ENCODE measurements at places on chromosomes 2 and 18.

- H3K4me3 ChIP-seq, result no peak overlapping the region
- H3K27me3 ChIP-seq, result no peaks in the 10 kb centered on the region
- no peak for DNase-seq
Observed at GRCh38 chr2:191888400-191889166, 41.7 kb upstream of the CAVIN2 start.

GRCh38 chr2:207905546-207905945 lies 119.8 kb downstream of the PLEKHM3 start:
- peaks cover 12% of the 10 kb centered on the region for H3K36me3 ChIP-seq
- H3K27me3 ChIP-seq, result no peaks in the 10 kb centered on the region
- no peak overlapping the region for H3K27ac ChIP-seq
- no peak overlapping the region for H3K4me3 ChIP-seq
- H3K4me1 ChIP-seq, result no peaks in the 10 kb centered on the region

DNA sequence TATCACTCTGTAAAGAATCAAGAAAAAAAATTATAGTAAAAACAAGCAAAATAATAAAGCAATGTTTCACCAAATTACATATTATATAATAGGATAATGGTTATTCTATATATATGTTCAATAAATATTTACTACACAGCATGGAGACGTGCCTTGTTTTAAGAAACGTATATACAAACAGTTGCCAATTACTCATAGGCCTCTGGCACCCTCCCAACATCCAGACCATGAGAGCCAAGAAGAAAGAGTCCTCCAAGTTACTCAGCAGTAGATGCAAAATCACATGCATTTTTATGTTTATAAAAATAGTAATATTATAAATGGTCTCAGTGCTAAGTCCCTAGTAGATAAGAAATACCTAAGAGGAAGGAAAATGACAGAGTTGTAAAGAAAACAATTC lies 64.8 kb downstream of the REV1 start:
- no peaks in the 10 kb centered on the region for H3K27me3 ChIP-seq
- H3K4me1 ChIP-seq, result no peaks in the 10 kb centered on the region
- no peak overlapping the region for H3K27ac ChIP-seq

DNA sequence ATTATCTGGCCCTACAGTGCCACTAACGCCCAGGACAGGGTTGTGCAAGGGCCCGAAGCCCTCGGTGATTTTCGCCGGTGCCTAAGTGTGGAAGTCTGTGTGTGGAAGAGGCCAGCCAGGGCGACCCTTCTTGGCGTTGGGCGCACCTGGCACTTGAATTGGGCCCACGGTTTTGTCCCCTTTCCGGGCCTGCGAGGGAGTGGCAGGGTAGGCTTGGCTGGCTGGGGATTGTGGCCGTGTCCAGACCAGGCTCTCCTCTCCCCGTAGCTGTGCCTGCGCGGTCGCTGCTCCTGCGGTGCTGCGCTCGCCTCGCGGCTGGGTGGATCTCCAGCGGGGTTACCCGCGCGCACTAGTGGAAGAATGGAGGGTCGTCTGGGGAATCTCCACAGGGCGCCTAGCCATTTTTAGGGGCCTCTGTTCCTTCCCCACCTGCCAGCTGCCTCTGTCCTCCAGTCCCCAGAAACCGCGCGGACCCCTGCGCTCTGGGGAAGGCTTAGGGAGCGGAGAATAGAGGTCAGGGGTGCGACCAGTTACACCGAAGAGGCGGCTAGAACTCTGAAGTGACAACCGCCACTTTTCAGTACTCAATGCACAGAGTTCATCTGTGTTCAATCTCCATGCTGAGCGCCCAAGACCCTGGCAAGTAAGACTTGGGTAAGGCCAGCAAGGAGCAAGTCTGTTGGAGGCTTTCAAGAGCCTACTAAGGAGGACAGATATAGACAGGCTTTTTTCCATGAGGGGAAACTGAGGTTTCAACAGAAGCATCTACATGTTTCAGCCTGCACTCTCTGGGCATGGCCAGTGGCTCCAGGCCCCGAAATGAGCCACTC lies 16.0 kb downstream of the EVX2 start:
- DNase-seq, result no peak
- H3K4me1 ChIP-seq, result no peaks in the 10 kb centered on the region
- H3K27ac ChIP-seq, result no peak overlapping the region

GRCh38 chr2:209451209-209451834 lies 27.5 kb downstream of the MAP2 start:
- no peak overlapping the region for H3K27ac ChIP-seq
- no peaks in the 10 kb centered on the region for H3K27me3 ChIP-seq
- no peak for DNase-seq
- no peaks in the 10 kb centered on the region for H3K4me1 ChIP-seq
- no peak overlapping the region for H3K4me3 ChIP-seq

GRCh38 chr2:55418072-55418471 lies 1.6 kb downstream of the CCDC88A start:
- H3K36me3 ChIP-seq, result no peaks in the 10 kb centered on the region
- H3K27me3 ChIP-seq, result no peaks in the 10 kb centered on the region
- no peak for DNase-seq
- peaks cover 22% of the 10 kb centered on the region for H3K4me1 ChIP-seq
- H3K27ac ChIP-seq, result no peak overlapping the region

DNA sequence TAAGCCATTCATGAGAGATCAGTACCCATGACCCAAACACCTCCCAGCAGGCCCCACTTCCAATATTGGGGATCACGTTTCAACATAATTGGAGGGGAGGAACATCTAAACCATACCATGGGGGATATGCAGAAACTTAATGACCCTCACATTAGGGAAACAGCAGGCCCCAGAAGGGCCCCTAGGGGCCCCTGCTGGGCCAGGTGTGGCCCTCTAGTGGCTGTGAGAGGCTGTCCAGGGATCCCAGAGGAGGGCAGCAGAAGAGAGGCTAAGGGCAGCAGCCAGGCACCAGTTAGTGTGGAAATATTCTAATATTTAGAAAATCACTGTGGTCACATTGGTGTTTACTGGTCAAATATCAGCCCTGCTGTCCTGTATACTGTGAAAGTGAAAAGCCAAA lies 49.3 kb upstream of the ANKRD44 start:
- H3K27me3 ChIP-seq, result no peaks in the 10 kb centered on the region
- no peak overlapping the region for H3K4me3 ChIP-seq
- no peaks in the 10 kb centered on the region for H3K4me1 ChIP-seq
- no peak overlapping the region for H3K27ac ChIP-seq
- no peak for DNase-seq
- no peaks in the 10 kb centered on the region for H3K36me3 ChIP-seq

DNA sequence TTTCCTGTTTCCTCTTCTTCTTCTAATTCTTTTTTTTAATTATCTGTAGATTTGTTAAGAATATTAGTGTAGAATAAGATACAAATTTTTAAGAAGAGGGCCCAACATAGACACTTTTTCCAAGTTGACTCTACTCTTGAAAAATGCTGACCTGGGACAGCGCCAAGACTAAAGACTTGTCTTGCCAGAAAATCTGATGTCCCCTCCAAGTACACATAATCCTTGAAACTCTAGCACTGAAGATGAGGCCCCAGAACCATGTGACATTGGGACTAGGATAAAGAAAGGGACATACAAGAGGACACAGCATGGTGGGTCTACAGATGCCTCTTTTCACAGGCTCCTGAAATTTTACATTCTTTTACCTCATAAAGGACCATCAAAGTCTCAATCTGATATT lies 271.6 kb upstream of the SESTD1 start:
- DNase-seq, result no peak
- H3K4me1 ChIP-seq, result no peaks in the 10 kb centered on the region
- no peak overlapping the region for H3K27ac ChIP-seq
- no peak overlapping the region for H3K4me3 ChIP-seq

- H3K27ac ChIP-seq, result peak overlapping the region; percentile 33
- H3K27me3 ChIP-seq, result no peaks in the 10 kb centered on the region
- no peaks in the 10 kb centered on the region for H3K36me3 ChIP-seq
- peaks cover 17% of the 10 kb centered on the region for H3K4me1 ChIP-seq
Observed at GRCh38 chr18:61992285-61992684, 99.5 kb upstream of the RNF152 start.

DNA sequence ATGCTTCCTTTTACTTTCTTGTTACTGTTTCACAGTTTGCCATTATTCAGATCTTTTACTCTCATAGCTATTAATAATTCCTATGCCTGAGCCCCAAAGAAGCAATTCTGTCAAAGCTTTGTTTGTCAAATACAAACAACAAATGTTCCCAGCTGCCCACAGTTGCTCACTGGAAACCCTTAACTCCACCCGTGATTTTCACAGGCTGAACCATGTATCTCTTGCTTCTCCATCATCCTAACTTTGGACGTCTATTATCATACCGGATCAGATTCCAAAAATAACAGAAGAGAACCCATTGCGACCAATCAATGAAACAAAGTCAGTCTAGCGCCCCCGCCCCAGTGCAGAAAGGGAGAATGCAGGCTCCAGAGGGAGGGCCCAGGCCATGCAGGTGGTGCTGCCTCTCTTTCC lies 24.2 kb downstream of the COLEC12 start:
- no peaks in the 10 kb centered on the region for H3K4me1 ChIP-seq
- no peaks in the 10 kb centered on the region for H3K27me3 ChIP-seq
- no peak for DNase-seq
- no peak overlapping the region for H3K4me3 ChIP-seq
- no peak overlapping the region for H3K27ac ChIP-seq
- H3K36me3 ChIP-seq, result no peaks in the 10 kb centered on the region

GRCh38 chr2:45390441-45390840 lies 220.6 kb downstream of the SRBD1 start:
- no peak for DNase-seq
- H3K4me1 ChIP-seq, result no peaks in the 10 kb centered on the region
- H3K4me3 ChIP-seq, result no peak overlapping the region
- H3K27me3 ChIP-seq, result no peaks in the 10 kb centered on the region

GRCh38 chr2:128217671-128218070 lies 101.0 kb downstream of the HS6ST1 start:
- no peak overlapping the region for H3K4me3 ChIP-seq
- no peaks in the 10 kb centered on the region for H3K36me3 ChIP-seq
- no peaks in the 10 kb centered on the region for H3K27me3 ChIP-seq
- DNase-seq, result no peak
- H3K4me1 ChIP-seq, result no peaks in the 10 kb centered on the region

- H3K27me3 ChIP-seq, result no peaks in the 10 kb centered on the region
- H3K27ac ChIP-seq, result no peak overlapping the region
- no peak overlapping the region for H3K4me3 ChIP-seq
- DNase-seq, result no peak
- no peaks in the 10 kb centered on the region for H3K36me3 ChIP-seq
- H3K4me1 ChIP-seq, result no peaks in the 10 kb centered on the region
Observed at GRCh38 chr18:68928762-68929675, 131.1 kb downstream of the CCDC102B start.

DNA sequence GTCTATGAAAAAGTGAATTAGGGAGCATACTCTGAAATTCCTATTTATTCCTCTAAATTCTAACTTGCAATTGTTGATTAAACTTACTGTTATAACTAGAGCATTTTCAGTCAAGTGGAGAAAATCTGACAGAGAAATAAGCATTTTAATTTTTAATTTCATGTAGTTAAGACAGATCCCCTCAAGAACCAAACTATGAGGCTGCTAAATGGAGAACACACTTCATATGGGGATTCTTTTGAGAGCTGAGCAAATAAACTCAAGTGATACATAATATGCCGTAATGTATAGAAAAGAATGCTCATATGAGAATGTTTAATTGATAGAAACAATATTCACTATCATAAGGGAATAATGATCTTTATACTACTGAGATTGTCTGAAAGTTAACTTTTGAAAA lies 340.8 kb downstream of the ERBB4 start:
- H3K4me1 ChIP-seq, result no peaks in the 10 kb centered on the region
- H3K4me3 ChIP-seq, result no peak overlapping the region
- no peaks in the 10 kb centered on the region for H3K36me3 ChIP-seq
- H3K27me3 ChIP-seq, result no peaks in the 10 kb centered on the region
- no peak overlapping the region for H3K27ac ChIP-seq

DNA sequence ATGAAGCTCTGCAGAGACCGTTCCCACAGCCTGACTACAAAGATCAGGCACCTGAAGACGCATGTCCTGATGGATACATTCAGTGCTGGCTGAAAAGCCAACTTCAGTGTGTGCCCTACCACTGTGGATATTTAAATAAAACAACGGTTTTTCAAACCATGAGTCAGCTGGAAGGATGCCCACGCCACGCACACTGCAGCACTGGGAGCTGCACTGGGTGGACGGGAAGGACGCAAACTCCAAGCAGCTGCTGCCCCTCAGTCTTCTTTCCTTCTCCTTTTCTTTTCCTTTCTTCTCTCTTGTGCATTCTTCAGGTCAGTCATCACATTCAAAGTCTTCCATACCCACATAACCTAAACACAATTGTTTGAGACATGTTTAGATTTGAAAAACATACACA lies 7.9 kb downstream of the TMEM18 start:
- no peak overlapping the region for H3K4me3 ChIP-seq
- peak; percentile 20 for DNase-seq
- peaks cover 39% of the 10 kb centered on the region for H3K36me3 ChIP-seq
- H3K27ac ChIP-seq, result no peak overlapping the region
- no peaks in the 10 kb centered on the region for H3K27me3 ChIP-seq

DNA sequence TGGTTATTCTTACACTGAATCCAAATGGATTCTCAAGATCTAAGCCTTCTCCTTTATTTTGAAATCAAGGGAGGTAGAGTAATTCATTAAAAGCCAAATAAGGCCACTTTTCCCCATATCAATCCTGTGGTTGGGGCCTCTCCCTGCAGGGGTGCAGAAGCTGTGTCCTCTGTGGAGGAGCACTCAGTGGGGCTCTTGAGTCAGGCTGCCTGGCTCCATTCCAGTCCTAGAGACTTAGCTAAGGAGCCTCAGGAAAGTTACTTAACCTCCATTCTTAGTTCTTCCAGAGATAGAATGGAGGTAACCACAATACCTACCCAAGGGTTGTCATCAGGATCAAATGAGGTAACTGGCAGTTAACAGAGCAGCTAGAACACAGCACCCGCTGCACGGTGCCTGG lies 564.3 kb downstream of the CMPK2 start:
- H3K27me3 ChIP-seq, result no peaks in the 10 kb centered on the region
- H3K4me1 ChIP-seq, result no peaks in the 10 kb centered on the region
- H3K4me3 ChIP-seq, result no peak overlapping the region
- H3K36me3 ChIP-seq, result no peaks in the 10 kb centered on the region

DNA sequence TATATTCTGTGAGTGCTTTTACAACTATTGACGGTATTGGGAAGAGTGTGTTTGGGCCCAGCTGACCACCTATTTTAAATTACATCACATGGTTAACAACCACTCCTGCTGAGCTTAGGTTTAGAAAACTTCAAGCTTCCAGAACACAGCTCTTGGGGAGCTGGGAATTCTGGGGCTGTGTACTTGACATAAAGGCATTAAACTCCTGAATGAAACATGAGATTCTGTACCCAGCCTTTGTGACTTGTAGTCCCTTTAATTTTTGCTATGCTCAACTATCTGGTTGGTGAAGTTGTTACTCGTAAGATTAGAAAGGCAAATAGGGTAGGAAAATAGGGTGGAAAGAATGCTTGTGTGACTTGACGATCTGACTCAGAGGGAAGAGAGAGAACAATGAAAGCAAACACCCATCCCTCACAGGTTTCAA lies 66.9 kb downstream of the LTBP1 start:
- no peaks in the 10 kb centered on the region for H3K27me3 ChIP-seq
- DNase-seq, result no peak
- H3K27ac ChIP-seq, result no peak overlapping the region
- H3K4me1 ChIP-seq, result peaks cover 23% of the 10 kb centered on the region
